Kidney epithelial cell (primary cell): ENCODE measurements at places on chromosomes 6 and 20. TPM values are rescaled to one million over a fixed set of nuclear protein-coding genes. Genes with fewer than 3 reads are reported as not detected.

The HLA-DMB gene
- total RNA-seq: 1.0 and 2.3 TPM in 2 replicates

The PLN gene
- not detected in 2 replicates for total RNA-seq

The AARS2 gene
- total RNA-seq: 11.9 and 16.6 TPM in 2 replicates

The RGS17 gene
- 11.2 and 14.1 TPM in 2 replicates for total RNA-seq

The ZKSCAN3 gene
- 3.6 and 5.5 TPM in 2 replicates for total RNA-seq

The GSTA3 gene
- not detected in 2 replicates for total RNA-seq

The SLC44A4 gene
- 17.7 and 26.1 TPM in 2 replicates for total RNA-seq

The HDGFL1 gene
- not detected in 2 replicates for total RNA-seq

The FRS3 gene
- 2.1 and 4.0 TPM in 2 replicates for total RNA-seq

DNA sequence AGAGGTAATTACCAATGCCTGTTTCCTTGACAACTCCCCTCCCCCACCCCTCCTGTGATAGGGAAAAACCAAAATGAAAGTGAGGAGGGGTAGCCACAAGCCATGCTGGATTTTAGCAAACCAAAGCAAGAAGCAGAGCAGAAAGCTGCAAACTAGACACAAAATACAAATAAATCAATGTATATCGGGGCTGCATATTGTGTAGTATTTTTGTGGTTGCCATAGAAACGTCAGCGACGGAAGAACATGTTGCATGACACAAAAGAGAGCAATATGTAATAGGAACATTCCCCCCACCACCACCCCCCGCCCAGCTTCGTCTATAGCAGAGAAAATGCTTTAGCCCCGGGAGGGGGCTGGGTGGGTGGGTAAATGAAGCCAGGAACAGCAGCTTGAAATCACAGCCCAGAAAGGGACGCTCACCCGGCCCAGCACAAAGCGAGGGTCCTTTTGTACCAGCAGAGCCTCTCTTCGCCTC, 548 bp downstream of the AGPAT4 start:
- DNase-seq: no peak

GRCh38 chr6:93970684-93971083, 551.3 kb upstream of the EPHA7 start:
- DNase-seq: no peak

DNA sequence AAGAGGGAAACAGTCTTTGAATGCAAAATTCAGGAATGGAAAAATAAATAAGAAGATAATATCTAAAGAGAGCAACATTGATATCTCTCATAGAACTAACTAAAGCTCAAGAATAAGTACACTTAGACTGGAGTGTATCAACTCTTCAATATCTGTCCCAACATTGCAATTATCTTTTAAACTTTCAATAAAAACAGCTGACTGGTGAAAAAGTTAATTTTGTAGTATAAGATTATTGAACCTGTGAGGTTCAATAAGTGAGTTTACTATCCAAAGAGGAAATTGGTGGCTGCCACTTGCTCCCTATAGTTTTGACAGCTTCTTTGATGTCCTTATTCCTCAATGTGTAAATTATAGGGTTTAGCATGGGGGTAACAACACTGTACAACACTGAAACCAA, 13.7 kb downstream of the OR5V1 start:
- DNase-seq: no peak

- no peak for DNase-seq
Observed at GRCh38 chr20:62640870-62641269, 1.4 kb upstream of the SLCO4A1 start.

DNA sequence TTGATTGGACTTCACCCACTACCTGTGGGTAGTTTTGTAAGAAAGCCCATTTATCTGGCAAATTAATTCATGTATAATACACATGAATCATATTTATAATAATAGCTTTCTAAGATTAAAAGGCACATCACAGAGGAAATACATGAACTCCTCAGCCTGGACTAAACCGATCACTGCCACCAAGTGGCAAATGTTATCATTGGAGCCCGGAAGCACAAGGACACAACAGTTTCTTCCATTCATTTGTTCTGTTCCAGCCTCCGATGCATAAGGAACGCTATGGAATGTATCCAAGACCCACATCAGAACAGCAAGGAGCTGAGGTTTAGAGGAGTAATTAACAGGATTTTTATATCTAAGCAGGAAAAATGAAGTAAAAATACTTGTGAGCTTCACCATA, 13.9 kb upstream of the IPCEF1 start:
- no peak for DNase-seq

DNA sequence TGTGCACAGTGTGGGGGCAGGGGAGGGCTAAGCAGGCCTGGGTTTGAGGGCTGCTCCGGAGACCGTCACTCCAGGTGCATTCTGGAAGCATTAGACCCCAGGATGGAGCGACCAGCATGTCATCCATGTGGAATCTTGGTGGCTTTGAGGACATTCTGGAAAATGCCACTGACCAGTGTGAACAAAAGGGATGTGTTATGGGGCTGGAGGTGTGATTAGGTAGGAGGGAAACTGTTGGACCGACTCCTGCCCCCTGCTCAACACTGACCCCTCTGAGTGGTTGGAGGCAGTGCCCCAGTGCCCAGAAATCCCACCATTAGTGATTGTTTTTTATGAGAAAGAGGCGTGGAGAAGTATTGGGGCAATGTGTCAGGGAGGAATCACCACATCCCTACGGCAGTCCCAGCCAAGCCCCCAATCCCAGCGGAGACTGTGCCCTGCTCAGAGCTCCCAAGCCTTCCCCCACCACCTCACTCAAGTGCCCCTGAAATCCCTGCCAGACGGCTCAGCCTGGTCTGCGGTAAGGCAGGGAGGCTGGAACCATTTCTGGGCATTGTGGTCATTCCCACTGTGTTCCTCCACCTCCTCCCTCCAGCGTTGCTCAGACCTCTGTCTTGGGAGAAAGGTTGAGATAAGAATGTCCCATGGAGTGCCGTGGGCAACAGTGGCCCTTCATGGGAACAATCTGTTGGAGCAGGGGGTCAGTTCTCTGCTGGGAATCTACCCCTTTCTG, 44.0 kb upstream of the TTPAL start:
- no peak for DNase-seq

DNA sequence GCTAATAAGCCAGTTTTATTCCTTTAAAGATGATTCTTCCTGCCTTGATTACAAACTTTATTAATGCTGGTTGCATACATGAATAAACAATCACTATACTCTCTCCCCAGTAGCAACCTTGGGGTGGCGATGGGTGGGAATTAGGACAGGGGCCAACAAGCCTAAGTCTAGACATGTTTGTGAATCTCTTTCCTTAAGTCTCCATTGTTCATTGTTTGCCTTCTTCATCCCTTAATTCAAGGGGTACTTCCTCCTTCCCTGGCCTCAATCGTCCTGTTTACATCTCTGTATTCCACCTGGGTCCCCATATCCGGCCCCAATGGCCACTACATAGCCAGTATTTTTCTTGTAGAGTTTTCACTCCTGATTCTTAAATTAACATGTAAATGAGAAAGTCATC, 66.0 kb downstream of the ARHGAP18 start:
- no peak for DNase-seq

- peak; percentile 29 for DNase-seq
Observed at GRCh38 chr6:4809999-4810918, 34.1 kb downstream of the CDYL start.

DNA sequence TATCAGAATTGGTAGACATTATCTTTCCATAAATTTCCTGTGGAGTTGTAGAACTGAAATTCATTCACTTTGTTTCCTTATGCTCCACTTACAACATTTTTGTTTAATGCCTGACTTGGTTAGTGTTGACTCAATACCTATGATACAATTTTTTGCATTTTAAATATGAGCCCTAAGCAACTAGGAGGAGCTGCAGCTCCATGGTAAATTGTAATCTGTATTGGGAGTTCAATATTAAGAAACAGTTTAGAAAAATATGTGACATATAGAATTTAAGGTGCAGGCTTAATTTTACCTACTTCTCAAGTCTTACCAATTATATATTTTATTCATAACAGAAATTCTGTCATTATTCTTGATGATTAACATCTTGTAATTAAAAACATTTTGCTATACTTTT, 868.3 kb downstream of the EYS start:
- DNase-seq: no peak

- DNase-seq: no peak
Observed at GRCh38 chr20:63625771-63626423, 1.0 kb downstream of the GMEB2 start.

DNA sequence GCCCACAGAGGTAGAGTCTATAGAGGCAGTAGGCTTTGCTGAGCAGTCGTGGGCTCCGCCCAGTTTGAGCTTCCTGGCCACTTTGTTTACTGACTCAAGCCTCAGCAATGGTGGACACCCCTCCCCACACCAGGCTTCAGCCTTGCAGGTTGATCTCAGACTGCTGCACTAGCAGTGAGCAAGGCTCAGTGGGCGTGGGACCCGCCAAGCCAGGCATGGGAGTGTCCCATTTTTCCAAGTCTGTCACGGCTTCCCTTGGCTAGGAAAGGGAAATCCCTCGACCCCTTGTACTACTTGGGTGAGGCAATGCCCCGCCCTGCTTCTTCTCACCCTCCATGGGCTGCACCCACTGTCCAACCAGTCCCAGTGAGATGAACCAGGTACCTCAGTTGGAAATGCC, 135.3 kb upstream of the NT5E start:
- no peak for DNase-seq

DNA sequence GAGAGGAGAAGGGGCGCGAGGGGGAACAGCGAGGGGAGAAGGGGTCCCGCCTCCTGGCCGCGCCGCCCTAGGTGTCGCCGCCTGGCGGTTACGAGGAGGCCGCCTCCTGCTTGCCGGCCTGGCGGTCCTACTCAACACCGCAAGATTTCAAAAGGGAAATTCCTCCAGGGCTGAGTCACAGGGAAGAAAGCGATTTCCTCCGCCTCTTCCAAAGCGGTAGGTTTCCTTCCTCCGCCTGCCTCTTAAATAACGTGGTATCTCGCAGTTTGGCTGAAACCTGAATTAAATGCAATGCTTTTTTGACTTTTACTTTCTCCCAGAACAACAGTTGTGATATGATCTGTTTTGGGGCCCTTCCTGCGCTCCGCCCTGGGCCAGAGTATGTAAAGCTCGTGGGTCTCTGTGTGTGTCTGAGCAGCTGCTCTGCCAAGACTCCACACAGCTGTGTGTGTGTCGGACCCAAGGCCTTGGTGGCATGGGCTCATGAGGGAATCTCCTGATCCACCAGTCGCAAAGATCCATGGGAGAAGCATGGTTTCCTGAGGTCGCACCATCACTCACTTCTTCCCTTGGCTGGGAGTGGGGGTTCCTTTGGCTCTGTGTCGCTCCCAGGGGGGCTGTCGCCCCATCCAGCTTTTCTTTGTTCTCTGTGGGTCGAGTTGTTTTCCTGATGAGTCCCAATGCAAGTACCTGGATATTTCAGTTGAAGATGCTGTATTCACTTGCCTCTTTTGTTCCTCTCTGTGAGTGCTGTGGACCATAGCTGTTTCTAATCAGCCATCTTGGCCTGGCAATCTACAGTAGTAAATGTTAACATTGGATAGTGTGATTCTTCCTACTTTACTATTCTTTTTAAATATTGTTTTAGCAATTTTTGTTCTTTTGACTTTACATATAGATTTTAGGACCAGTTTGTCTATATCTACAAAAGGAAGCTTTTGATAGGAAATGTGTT, 31.6 kb upstream of the NOTCH4 start:
- DNase-seq: peak; percentile 70

DNA sequence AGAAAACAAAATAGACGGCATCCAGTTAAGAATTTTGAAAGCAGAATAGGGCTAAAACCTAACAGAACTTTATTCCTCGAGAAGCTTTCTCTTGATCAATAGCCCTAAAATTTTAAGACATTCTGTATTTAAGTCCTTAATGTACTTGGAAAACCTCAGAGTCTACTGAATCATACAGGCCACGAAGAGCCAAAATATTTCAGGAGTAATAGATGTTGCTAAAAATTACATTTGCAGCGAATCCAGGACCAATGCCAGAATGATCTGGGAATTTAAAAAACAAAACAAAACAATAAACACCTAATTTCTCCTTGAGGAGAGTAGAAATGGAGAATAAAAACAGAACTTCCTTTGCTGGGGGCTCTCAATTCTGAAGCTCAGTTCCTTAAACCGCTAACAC, 23.3 kb downstream of the ATXN1 start:
- DNase-seq: no peak

DNA sequence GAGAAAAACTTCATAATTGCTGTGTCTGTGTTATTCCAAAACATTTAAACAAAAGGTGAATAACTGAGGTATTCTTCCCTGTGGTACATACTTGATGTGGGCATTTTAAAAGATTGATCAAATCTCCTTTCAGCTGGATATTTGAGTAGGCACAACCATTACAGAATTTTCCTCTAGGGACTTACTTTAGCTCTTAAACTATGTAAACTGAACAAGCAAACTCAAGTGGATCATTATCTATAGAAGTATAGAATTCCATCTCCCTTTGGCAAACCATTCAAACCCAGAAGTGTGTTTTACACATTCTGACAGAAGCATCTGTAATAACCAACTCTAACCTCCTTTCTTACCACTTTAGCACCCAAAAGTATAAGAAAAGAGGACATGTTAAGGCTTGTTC, 241.4 kb downstream of the ESR1 start:
- no peak for DNase-seq

GRCh38 chr6:112407101-112407590, 60.0 kb downstream of the RFPL4B start:
- no peak for DNase-seq

DNA sequence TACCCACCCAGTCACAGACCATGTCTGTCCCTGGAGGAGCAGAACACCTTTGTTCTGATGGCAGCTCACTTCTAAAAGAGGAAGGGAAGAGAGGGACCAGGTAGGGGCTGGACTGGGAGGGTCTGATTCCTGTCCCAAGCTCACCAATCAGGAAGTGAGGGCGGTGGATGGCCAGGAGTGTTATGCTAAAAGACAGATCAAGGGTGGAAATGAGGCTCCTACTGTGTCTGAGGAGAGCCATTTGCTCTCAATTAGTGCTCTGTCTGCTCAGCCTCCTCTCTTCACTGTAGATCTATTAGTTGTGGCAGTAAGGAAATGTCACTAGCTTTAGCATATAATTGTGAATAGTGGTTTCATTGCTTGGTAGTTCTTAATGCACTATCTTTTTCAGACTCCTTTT, 72.5 kb downstream of the ARMC2 start:
- DNase-seq: no peak

- DNase-seq: no peak
Observed at GRCh38 chr6:82525775-82526495, 162.3 kb downstream of the TPBG start.

GRCh38 chr6:109014606-109015005, 80.0 kb downstream of the SESN1 start:
- no peak for DNase-seq

DNA sequence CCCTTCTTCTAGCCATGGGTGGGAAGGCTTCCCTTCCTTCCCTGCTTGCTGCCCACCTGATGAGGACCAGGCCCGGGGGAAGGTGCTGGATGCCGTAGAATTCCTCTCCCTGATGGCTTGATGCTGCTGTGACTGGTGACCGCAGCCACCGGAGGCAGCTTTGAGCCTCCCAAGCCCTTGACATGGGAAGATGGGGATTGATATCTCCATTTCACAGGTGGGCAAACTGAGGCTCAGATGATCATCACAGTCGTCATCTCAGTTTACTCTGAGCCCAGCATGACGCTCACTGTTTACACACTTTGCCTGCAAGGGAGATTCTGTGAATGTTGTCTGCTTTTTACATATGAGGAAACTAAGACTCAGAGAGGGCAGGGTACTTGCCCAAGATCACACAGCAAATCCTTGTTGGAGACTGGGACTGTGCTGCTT, 43.9 kb downstream of the SRC start:
- no peak for DNase-seq

GRCh38 chr6:26514984-26515383, 14.9 kb downstream of the BTN1A1 start:
- DNase-seq: no peak

GRCh38 chr20:24379484-24379927, 89.9 kb upstream of the SYNDIG1 start:
- DNase-seq: peak; percentile 2
